ENCODE measurements at places on chromosomes 13 and 19.

DNA sequence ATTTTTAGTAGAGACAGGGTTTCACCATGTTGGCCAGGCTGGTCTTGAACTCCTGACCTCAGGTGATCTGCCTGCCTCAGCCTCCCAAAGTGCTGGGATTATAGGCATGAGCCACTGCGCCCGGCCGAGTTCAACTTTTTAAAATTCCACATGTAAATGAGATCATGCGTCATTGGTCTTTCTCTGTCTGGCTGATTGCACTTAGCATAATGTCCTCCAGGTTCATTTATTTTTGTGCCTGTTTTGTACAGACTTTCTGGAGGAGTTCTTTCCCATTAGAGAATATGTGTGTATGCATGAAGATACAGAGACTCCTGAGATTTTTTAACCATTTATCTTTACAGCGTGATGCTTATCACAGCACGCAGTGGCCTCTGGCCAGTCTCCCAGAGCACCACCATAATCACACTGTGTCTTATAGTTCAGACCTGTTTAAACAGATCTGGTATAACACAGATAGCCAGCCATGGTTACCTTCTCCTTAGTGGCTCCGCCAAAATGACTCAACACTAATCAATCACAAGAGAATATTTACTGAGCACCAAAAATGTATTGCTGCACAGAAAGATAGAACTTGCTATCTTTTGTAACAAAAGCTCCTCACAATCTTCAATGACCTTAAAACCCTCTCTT is 11.4 kb upstream of the STARD13 start:
- DNase-seq: no peak

DNA sequence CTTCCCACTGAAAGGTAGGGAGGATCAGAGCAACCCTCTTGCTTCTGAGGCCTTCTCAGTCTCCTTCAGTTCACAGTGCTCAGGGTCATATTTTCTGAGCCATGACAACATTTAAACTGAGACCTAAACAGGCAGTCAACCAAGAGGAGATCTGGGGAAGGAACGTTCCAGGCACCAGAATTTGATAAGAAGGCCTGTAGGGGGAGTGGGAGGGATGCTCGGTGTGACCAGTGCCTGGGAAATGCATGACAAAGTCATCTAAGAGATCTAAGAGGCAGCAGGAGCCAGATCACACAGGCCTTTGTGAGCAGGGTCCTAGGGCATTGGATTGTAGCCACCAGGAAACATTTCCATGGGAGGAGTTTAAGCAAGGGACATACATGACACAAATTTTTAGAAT is 71.6 kb downstream of the SHISA2 start:
- DNase-seq: no peak

DNA sequence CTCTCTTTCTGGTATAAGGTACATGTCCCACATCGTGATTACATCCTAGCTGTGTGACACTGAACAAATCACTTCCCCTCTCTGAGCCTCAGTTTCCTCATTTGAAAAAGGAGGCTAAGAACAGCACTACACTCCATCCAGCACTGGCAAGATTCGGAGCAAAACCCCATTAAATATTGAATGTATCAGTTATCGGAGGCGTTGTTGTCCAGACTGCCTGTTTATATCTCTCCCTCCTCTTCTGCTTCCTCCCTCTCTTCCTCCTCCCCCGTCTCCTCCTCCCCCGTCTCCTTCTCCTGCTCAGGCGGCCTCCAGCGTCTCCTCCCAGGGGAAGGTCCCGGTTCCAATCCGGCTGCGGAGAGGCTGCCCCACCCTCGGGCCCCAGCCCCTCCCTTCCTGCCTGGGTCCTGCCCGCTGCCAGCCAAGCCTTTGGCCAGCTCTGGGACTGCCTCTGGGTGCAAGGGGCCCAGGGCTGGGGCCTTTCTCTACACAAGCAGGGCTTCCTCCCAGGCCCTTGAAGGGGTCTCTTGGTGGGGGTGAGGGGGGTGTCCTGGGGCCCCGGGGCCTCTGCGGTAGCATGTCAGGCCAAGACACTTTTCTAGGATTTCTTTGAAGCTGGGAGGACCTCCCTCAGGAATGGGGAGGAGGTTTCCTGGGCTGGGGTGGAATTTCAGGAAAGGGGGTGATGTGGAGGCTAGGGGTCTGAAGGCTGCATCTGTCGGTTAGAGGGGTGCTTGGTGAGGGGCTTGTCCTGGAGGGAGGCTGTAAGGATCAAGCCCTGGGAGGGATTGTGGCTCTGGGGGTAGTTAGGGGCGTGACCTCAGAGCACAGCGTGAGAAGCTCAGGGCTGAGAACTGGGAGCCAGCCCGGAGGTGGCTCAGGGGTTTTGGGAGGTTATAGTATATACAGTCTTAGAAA is 1.9 kb downstream of the RRAS start:
- no peak for DNase-seq

- no peak for DNase-seq
Observed at GRCh38 chr13:48496271-48497161, 36.4 kb downstream of the RCBTB2 start.

GRCh38 chr19:52453324-52454094 is at the start of gene ZNF578:
TSS of gene ZNF578 (plus strand) at chr19:52453553. CDS start at chr19:52501846, 48,293 bp downstream.
- DNase-seq: peak; percentile 59

Measured in stimulated activated CD8-positive, alpha-beta memory T cell treated with anti-CD3 and anti-CD28 coated beads, Interleukin-4, amount 100 ng/mL, for 4 hours (primary cell).